GM19239 (cell line): ENCODE measurements at places on chromosomes 12 and 14.

DNA sequence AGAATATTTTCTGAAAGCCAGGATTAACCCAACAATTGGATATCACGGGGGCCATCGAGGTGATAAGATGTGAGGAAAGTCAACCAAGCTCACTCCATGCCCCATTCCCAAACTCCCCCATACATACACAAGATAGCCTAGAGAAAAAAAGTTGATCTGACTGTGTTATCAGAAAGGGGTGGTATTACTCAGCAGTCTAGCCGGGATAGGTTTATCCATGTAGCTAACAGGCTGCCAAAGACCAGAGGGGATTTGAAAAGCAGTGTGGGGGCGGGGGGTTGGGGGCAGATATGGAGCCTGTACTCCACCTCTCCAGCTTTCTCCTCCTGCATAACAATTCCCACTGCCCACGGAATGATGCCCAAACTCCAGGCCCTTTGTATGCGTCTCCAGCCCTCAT, 13.2 kb upstream of the MAP1LC3B2 start:
- no peak for DNase-seq

DNA sequence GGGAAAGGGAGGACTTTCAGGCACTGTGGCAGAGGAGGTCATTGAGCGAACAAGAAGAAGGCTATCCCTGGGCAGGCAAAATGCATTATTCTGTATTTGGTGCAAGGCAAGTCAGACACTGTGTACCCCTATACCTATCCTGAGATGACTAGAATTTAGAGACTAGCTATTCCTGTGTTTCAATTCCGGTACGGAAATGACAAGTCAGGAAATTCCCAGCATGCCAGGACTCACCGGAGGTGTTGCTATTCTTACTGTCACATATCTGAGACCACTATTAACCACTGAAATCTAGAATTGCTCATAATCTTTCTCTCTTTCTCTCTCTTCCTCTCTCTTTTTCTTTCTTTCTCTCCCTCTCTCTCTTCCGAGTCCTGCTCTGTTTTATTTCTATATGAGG, 297.1 kb downstream of the PDZRN4 start:
- DNase-seq, result no peak

- DNase-seq, result no peak
These were observed 11.2 kb downstream of the GPR132 start for GRCh38 chr14:105053996-105054395.

DNA sequence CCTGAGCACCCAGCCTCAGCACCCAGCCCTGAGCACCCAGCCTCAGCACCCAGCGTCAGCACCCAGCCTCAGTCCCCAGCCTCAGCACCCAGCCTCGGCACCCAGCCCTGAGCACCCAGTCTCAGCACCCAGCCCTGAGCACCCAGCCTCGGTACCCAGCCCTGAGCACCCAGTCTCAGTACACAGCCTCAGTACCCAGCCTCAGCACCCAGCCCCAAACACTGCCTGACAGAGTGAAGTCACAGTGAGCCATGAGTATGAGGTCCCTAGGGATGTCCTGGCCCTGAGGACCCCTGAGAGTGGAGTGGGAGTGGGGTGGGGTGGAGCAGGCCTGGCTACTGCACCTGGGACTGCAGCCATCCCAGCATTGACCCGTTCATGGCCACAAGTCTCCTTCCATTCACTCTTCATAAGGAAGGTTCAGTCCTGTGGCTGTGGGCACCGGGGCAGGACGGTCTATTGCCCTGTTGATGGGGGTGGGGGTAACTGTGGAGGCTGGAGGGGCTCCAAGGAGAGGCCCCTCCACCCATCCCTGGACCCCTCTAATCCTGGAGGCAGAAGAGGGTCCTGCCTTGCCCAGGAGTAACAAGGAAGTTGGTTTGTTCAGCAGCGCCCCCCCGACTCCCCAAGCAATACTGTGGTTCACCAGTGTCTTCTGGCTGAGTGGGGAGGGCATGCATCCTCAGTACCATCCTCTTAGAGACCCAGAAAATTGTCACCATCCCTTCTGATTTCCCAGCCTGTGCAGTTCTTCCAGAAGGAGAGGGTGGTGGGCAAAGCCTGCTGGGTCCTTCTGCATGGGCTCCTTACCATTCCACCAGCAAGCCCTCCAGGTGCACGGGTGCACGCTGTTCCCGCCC, 140.5 kb downstream of the ADGRD1 start:
- DNase-seq, result no peak

- DNase-seq, result no peak
These were observed 1337.6 kb downstream of the LRFN5 start for GRCh38 chr14:42944284-42944683.

DNA sequence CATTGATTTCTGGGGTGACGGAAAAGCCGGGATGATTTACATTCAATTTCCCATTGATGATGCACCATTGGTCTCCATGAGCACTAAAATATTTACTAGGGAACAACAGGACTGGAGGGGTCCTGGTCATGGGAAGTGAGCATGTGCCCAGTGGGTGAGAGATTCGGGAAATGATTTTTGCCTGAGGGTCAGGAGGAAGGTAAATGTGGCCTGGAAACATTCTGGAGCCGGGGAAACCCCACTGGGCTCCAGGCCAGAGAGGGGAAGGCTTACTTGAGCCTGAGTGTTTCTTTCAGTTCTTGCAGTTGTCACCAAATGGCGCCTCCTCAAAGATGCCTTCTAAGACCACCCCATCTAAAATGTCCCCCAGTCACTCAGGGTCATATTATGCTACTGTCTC, 532.3 kb upstream of the TBX3 start:
- DNase-seq, result no peak

GRCh38 chr14:35336494-35337268, 44.5 kb downstream of the PSMA6 start:
- no peak for DNase-seq

DNA sequence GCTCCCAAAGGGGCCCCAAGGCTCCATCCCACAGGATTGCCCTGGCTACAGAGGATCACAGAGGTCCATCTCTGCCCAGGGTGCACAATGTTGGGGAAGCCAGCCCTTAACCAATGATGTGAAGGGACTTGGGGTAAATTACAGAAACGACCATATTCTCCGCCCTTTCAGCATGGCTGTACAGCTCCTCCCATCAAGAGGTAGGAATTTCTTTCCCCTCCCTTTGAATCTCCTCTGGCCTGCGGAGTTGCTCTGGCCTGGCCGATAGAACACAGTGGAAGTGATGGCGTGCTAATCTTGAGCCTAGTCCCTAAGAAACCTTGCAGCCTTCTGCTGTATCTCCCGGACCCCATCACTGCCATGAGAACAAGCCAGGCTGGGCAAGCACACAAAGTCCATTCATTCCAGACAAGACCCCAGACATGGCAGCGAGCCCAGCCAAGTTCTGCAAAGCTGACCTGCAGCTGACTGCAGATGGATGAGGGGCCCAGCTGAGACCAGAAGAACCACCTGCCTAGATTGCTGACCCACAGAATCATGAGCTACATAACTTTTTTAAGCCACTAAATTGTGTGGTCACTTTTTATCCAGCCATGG, 6.9 kb upstream of the IFI27 start:
- no peak for DNase-seq

- DNase-seq, result no peak
These were observed 81.5 kb upstream of the KCNA1 start for GRCh38 chr12:4828176-4828575.

GRCh38 chr14:97005934-97006333, 208.8 kb downstream of the VRK1 start:
- DNase-seq, result no peak

GRCh38 chr14:21047378-21047781, 5.2 kb downstream of the RNASE7 start:
- DNase-seq, result no peak

DNA sequence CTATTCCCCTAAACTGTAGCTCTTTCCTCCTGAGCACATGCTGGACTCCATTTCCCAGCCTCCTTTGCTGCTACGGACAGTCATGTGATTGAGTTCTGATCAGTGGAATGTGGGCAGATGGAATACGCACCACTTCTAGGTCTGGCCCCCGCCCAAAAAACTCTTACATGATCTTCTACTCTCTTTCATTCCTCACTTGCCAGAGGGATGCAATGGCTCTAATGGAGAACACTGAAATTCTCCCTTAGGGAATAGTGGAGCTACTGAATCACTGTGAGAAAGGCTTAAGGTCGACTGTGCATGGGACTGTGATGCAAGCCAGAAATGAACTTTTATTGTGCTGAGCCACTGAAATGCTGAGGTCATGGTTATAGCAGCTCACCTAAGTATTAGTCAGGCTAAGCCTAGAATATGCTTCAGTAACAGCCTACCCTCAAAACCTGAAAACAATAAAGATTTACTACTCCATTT, 13.0 kb upstream of the TMED2 start:
- DNase-seq, result no peak

- DNase-seq, result no peak
These were observed 139.0 kb upstream of the LHX5 start for GRCh38 chr12:113610698-113611097.

GRCh38 chr12:1313906-1314305, 280.5 kb downstream of the FBXL14 start:
- no peak for DNase-seq

- no peak for DNase-seq
These were observed 152.2 kb upstream of the HIF1A start for GRCh38 chr14:61542848-61543790.

GRCh38 chr12:46855760-46856159, 30.0 kb upstream of the SLC38A4 start:
- no peak for DNase-seq

- DNase-seq, result no peak
These were observed 647 bp upstream of the ESPL1 start for GRCh38 chr12:53267306-53267998.

- DNase-seq, result no peak
These were observed 21.1 kb upstream of the KRT8 start for GRCh38 chr12:52925717-52926595.

DNA sequence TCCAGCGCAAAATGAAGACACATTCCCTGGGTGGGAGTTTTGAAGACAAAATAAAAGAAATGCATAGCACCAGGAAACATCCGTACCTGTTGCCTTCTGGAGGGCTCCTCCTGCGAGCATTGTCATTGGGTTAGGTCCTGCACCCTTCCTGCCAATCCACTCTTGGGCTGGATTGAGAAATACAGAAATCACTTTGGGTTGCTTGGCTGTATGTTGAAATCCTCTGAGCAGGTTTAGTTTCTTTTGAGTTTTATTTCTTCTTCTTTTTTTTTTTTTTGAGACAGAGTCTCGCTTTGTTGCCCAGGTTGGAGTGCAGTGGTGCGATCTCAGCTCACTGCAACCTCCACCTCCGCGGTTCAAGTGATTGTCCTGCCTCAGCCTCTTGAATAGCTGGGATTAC, 67.6 kb downstream of the ARF6 start:
- DNase-seq, result no peak

DNA sequence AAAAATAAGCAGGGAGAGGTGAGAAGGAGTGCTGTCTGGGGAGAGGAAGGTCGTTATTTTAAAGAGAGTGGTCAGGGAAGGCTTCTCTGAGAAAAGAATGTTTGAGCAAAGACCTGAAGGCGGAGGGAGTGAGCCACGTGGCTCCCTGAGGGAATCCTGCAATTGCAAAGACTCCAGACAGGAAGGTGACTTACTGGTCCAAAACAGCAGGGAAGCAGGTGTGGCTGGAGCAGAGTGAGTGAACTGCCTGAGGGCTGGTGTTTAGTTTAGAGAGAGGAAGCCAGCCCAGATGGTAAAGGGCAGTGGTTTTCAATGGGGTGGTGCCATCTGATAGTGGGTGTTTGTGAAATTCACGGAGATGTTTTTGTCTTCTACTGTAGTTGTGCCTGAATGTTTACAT, 58.8 kb upstream of the LTA4H start:
- DNase-seq, result no peak

- peak; percentile 57 for DNase-seq
These were observed 65.0 kb downstream of the SETD3 start for GRCh38 chr14:99415496-99416281.

DNA sequence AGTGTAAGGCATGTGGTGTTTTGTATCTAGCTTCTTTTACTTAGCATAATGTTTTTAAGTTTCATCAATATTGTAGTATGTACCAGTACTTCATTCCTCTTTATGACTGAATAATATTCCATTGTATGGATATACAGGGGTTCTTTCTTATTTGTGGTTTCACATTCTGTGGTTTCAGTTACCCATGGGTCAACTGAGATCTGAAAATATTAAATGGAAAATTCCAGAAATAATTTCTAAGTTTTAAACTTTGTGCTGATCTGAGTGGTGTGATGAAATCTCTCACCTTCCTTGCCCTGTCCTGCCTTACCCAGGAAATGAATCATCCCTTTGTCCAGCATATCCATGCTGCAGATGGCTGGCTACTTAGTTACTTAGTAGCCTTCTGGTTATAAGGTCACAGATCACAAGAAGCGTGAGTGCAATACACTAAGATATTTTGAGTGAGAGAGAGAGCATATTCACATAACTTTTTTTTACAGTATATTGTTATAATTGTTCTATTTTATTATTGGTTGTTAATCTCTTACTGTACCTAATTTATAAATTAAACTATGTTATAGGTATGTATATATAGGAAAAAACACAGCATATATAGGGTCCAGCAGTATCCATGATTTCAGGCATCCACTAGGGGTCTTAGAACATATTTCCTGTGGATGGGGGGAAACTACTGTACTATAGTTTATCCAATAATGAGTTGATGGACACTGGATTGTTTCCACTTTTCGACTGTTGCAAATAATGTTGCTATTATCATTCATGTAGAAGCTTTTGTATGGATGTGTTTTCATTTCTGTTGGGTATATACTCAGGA, 59.6 kb upstream of the LRTM2 start:
- DNase-seq, result no peak
